ENCODE measurements at places on chromosomes 5 and 9.
A peak's percentile ranks its signal among the peaks of the same experiment; 100 is the strongest.

- no peak for DNase-seq
Measured at GRCh38 chr9:134099123-134099761, 31.4 kb upstream of the BRD3 start.

- no peak for DNase-seq
Measured at GRCh38 chr5:164435576-164435975, 930.2 kb downstream of the MAT2B start.

GRCh38 chr5:113242481-113243348 is 192.1 kb downstream of the TSSK1B start:
- DNase-seq: no peak

DNA sequence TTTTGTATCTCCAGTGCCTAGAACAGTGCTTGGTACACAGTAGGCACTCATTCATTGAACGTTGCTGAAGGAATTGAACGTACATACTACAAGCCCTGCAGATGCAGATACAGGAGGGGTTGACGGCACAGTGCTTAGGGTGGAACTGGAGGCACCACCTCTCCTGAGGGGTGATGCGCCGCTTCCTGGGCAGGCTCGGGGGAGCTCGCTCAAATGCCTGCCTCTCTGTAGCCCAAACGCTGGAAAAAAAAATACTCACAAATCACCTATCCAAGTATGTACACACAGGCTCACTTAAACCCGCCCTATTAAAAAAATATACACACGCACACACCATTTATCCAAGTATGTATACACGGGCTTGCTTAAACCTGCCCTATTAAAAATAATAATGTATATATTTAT is 536 bp upstream of the COMMD10 start:
- no peak for DNase-seq

GRCh38 chr9:86642721-86643120 is 288.5 kb upstream of the TUT7 start:
- DNase-seq: no peak

DNA sequence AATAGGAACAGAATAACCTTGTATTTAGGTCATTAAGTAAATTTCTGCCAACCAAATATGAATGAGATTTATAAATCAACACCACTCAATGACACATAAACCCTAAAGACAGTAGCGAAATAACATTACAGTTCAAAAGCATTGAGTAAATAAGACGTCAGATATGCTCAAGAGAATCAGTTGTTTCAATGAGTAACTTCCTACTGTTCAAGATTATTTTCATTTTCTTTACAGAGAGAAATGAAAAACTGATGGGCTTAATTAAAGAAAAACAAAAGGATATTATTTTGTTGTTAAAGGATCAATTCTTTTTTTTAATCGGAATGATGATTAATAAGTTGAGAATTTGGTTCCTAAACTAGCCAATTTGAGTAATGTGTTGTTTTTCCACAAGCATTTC is 150.1 kb downstream of the BNC2 start:
- DNase-seq: no peak

- no peak for DNase-seq
Measured at GRCh38 chr5:88556406-88556805, 287.8 kb upstream of the TMEM161B start.

DNA sequence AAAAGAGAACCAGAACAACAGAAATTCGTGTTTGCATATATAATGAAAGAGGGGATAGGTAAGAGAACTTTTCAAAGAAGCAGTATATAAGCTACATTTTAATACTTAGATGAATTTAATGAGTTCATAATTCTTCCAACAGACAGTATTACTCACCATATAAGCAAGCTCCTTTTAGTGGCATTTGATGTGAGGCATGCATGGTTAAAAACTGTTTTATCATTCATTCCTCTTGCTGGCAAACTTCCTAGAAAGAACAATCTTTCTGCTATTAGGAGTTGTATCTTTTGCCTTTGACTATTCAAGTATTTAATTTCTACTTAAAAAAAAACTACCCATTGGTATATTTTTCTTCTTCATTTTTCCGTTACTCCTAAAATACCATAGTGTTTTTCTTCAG is 65.7 kb upstream of the EIF4EBP3 start:
- peak; percentile 17 for DNase-seq

DNA sequence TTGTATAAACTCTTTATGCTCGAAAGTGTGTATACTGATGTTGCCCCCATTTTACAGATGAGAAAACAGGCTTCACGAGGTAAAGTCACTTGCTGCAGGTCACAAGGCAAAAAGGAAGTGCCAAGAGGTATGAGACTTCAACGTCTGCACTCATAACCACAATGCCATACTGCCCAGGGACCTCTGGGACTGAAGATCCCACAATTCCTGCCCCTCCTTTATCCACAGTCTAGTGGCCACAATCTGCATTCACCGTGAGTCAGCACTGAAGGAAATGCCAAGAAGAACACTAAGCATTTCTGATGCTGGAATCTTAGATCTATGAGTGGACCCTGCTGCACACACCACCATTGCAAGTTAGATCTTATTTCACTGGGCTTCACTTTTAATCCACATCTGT is 37.3 kb downstream of the MED27 start:
- DNase-seq: peak; percentile 93

- no peak for DNase-seq
Measured at GRCh38 chr9:114372921-114373448, 14.8 kb downstream of the AKNA start.

- peak; percentile 36 for DNase-seq
Measured at GRCh38 chr9:89929673-89930480, 325.1 kb downstream of the GADD45G start.

DNA sequence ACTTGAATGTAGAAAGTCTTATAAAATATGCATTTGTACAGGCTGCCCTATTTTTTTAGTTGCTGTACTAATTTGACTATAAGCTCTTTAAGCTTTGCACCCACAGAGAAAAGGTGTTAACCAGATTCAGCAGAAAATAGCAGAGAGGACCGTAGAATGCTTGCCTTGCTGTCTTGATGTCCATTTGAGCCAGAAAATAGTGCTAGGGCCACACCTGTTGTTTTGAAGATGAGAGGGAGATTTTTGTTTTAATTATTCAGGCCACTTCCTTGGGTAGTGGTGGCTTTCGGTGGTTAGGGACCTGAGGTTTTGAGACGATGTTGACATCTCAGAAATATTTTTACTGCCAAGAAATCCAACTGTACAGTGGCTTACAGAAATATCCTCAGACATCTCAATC is 196.0 kb downstream of the SPATA31D1 start:
- no peak for DNase-seq

DNA sequence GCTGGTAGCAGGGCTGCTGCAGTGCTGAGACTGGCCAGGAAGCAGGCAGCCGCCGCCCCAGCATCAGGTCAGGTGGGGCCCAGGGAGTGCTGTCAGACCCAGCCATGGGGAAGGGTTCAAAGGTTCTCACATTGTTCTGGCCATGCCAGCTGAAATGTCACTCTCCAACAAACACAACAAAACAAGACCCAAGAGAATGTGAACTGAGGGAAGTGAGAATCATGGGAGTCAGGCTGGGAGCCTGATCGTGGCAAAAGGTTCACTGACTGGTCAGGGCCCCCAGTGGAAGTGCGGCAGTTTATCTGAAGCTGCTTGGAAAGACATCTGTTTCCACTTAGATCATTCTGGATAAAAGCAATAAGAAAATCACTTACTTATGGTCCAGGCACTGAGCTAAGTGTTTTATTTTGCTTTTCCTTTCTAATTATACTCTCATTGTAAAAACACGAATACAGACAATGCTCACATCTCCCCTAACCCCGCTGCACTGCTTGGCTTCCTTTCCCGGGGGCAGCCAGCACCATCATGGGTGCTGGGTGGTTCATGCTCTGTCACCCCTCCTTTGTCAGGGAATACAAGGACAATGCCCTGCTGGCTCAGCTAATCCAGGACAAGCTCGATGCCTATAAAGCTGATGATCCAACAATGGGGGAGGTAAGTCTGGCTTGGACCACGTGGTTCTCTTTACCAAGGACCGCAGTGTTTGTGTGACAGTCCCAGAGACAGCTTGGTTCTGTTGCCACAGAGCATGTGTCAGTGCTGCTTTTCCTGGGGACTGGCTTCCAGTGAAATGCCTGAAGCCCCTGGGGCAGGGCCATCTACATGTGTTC is 41.9 kb upstream of the CFAP157 start:
- peak; percentile 20 for DNase-seq

DNA sequence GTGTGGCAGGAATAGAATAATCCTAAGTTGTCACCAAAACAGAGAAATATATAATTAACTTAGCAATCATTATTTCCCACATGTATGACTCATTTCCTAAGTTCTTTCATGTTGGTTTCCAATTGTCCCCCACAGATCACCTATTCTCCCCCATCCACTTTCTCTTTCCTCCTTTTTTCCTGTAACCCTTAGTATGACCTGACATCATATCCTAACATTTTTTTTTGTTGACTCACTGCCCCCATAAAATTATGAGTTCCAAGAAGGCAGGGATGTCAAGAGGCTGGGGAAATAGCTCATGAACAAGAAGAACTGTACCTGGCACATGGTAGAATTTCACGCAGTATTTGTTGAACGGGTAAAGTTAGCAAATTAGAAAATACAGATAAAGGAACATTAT is 186.7 kb downstream of the DCP2 start:
- peak; percentile 37 for DNase-seq

GRCh38 chr9:130181678-130182380 is 9.6 kb downstream of the NCS1 start:
- no peak for DNase-seq

DNA sequence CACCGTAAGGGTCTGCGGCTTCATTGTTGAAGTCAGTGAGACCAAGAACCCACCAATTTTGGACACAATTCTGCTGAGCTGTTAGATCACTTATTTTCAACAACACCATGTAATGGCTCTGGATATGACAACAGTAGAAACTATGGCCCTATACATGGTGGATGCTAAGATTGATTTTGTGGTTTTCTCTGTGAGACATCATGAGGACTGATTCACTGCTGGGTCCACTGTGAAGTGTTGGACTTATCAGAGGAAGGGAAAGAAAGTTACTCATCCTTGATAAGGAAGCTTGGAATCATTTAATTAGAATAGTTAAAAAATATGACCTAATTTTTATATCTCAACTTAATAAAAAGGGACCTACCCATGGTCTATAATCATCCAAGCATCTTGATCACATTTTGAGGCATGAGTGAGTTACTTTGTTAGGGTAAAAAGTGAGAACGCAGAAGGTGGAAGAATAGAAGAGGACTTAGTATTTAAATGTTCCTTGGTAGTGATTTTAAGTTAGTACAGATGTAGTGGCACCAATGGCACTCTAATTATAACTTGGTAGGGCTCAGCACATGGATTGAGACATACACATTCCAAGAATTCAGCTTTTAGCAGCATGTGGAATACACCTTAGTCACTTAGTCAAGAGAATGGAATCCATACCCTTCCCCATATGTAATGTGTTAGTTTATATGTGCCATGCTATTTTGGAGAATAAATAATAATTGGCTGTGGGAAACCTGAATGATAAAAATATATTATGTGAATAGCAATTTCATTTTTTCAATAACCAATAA is 123.5 kb upstream of the CD180 start:
- DNase-seq: no peak

GRCh38 chr9:7879551-7880245 is 80.1 kb upstream of the DMAC1 start:
- DNase-seq: no peak

- no peak for DNase-seq
Measured at GRCh38 chr5:120550358-120550757, 86.3 kb downstream of the PRR16 start.

- DNase-seq: no peak
Measured at GRCh38 chr5:17183831-17184230, 33.6 kb upstream of the BASP1 start.

- DNase-seq: no peak
Measured at GRCh38 chr5:89545626-89546025, 662.6 kb upstream of the MEF2C start.

DNA sequence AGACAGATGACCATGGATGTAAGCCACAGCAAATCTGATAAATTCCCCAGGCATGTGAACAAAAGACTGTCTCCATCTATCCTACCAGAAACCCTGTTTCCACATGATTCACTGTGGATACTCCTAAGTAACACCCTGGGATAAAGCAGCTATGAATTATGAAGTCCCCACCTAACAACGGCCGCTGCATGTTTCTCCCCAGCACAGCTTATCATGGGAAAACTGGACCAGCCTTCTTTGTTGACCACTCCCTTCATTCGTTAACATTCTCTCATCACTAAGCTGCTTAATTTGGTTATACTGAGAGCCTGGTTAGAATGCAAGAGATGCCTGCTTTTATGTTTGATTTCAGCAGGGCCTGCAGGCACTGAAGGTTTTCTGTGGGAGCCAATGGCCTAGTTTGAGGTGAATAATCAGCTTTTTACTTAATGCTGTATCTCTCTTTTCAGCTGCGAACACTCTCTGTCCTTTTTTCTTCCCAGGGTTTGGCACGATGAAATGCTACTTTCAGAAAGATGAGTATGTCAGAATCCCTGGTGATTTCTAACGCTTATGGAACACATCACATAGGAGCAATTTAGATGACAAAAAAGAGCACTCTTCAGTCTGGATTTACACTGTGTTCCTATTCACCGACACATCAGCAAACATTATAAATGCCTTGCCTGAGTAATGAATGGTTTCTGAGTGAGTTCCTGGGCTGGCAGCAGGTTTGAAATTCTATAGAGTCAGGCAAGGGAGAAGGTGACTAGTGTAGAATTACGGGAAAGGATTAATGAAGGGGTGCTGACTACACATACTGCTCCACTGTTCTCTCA is 318.4 kb upstream of the ZNF608 start:
- no peak for DNase-seq

DNA sequence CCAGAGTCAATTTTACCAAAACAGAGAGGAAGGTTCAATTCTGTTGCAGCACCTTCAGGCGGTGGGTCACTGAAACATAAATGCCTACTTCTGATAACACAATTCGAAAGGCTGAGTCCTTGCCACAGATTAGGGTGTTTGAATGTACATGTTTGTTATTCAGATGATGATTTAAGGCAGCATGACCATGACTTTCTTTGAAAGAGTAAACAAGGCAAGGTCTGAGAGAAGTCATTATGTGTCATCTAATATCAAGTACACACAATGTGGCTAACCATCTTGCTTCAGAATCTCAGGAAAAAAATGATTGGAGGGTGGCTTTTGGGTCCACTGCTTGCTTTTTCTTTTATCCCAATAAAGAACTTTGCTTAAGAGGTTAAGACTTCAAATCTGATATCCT is 457.5 kb downstream of the TAF11L14 start:
- no peak for DNase-seq

- DNase-seq: no peak
Measured at GRCh38 chr5:54471398-54471797, 15.9 kb downstream of the HSPB3 start.

DNA sequence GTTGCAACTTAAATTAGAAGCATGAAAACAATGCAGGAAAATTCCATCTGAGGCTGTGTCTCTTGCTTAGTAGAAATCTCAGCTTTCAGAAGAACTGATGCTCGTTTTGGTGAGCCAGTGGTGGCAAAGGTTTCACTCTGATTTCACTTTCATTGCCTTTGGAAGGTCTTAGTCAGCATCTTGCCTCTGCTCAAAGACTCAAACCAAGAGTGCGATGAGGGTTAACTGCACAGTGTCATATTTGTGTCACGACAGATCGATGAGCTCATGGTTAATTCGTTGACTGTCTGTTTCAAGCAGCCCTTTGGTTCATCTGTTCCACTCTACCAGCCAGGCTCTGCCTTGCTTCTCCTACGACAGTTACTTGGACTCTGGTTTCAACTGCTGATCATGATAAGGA is 331.3 kb upstream of the KIF2A start:
- DNase-seq: no peak

Data from fibroblast of skin of left quadriceps (primary cell).